ENCODE measurements at places on chromosomes 7 and 10.

DNA sequence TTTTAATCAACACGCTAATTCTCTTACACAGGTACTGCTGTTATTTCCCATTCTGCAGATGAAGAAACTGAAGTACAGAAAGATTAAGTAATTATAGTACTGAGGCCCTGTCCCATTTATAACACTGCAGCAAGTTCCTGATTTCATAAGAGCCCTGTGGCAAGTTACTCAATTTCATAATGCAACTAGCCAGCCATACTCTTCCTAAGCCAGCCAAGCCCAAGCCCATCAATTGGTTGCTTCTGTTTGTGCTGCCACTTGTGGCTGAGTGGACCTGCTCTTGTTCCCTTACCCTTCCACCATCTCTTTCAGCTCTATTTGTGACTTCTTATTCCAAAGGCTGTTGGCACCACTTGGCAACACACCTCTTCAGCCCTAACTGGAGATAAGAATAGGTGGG is 19.7 kb upstream of the PRPF18 start:
- peak; percentile 59 for DNase-seq

- no peak for DNase-seq
These were observed 29.1 kb downstream of the WDR37 start for GRCh38 chr10:1085258-1085657.

- DNase-seq = no peak
These were observed 339.9 kb downstream of the CXCL12 start for GRCh38 chr10:44045020-44045419.

DNA sequence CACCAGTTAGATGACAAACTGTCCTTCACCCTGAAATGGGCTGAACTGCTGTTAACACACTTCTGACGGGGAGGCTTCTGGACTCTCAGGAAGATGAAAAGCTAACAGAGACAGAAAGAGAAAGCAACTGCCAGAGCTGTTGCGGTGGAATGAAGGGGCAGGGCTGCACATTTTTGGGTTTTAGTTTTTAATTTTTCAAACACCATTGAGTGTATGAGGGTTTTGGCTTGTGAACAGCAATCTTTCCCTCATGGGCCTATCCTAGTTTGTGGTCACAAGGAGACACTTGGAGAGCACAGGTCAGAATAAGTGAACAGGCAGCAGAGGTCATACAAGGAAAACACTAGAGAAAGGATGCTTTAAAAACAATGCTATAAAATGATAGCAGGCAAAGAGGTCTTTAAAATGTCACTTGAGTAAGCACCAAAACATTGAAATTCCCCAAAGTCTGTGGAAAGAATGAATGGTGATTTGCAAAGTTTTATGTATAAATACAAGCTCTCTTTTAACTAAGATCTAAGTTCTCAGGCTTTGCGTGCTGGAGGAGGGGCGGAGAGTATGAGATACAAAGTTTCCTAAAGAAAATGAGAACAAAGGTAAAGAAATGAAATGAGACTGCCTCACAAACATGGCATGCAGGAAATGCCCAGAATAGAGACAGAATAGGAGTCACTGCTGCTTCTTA is 101.4 kb upstream of the GLI3 start:
- DNase-seq = no peak

DNA sequence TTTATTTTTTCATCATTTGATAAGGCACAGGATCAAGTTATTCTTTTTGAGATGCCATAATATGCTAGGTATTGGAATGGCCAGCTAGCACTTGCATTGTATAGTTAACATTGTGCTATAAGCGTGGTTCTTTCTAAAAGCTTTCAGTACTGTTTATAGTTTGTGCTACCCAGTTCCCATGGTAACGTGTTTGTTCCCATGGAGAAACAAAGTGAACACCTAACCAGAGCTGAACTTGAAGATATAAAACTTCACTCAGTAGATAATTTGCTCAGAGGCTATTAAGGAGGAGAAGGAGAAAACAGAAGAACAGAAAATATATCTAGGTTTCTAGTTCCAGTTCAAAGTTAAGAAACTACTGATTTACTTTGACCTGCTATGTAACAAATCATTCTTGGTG is 23.6 kb upstream of the ITGB8 start:
- DNase-seq = no peak

- no peak for DNase-seq
These were observed 76.7 kb downstream of the EZH2 start for GRCh38 chr7:148807436-148807835.

- DNase-seq = no peak
These were observed 149.3 kb downstream of the FGFR2 start for GRCh38 chr10:121448766-121449421.
